ENCODE measurements at places on chromosomes 6 and 20.
A peak's percentile ranks its signal among the peaks of the same experiment; 100 is the strongest.

DNA sequence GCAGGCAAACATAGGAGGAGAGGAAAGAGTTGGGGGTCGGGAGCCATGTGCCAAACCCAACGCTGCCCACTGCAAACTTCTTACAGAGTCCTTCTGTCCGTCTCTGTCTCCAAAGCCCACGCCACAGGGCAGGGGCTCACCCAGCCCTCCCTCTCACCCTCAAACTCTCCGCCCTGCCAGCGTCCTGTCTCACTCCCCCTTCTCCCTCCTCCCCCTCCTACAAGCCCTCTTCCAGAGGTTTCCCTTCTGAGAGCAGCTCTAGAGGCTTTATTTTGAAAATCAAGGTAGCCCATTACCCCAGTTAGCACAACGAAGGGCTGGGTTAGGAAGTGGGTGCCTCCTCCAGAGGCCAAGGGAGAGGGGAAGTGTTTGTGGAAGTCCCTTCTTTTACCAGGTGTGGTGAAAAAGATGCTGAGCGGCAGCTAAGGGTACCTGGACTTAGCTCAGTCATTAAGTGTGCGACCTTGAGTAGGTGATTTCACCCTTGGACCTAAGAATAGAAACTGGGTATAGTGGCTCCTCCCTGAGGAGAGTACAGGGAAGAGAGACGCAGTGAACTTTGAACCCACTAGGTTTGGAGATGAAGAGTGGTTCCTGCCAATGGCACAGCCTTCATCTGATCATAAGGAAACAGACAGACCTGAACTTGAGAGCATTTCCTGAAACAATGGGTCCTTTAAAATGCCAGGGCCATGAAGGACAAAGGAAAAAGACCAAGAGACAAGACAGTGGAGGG lies 123.8 kb downstream of the BANF2 start:
- no peak for DNase-seq

- peak; percentile 87 for DNase-seq
These were observed 9.9 kb downstream of the PCIF1 start for GRCh38 chr20:45944151-45944964.

DNA sequence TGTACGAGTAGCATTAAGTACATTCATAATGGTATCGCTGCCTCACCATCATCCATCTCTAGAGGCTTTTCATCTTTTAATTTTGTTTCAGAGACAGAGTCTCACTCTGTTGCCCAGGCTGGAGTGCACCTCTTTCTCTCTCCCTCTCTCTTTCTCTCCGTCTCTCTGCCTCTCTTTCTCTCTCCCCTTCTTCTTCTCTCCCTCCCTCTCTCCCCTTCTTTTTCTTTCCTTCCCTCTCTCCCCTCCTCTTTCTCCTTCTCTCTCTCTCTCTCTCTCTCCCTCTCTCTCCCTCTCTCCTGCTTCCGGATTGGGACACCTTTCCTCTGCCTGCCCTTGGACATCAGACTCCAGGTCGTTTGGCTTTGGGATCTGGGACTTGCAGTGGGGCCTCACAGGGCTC lies 17.6 kb upstream of the TAF4 start:
- no peak for DNase-seq

- peak; percentile 48 for DNase-seq
These were observed 243.8 kb upstream of the PMEPA1 start for GRCh38 chr20:57953638-57954037.

DNA sequence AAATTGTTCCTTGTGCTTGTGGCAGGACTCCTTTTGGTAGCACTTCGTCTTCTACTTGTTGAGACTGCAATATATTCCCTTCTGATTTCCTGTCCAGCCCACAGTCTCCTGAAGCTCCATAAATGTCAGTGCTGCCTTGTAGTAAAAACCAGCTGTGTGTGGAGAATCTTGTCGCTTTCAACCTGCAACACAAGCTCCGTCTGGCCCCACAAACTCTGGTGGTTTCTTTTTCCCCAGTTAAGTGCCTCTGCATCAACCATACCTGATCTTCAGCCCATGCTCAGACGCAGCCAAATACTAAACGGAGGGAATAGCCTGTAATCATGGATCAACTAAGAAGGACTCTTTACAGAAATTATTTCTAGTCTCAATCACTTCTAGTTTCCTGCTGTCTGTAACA lies 1133.3 kb upstream of the ADGRB3 start:
- no peak for DNase-seq

DNA sequence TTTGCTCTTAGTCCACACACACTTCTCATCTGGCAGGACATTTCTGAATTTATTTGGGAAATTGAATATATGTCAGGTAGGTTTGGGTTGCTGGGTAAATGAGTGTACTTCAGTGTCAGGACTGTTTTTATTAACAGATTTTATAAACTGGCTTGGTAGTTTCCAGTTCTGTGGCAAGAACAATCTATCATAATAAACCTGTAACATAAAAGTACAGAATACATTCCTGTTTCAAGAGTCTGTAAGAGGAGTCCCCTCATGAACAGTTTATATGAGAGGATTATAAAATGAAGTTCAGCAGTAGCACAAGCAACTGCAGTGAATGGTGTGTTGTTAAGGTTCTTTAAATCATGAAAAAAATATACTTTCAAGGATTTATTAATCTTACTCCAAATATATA lies 81.8 kb downstream of the LAMA2 start:
- DNase-seq, result no peak

DNA sequence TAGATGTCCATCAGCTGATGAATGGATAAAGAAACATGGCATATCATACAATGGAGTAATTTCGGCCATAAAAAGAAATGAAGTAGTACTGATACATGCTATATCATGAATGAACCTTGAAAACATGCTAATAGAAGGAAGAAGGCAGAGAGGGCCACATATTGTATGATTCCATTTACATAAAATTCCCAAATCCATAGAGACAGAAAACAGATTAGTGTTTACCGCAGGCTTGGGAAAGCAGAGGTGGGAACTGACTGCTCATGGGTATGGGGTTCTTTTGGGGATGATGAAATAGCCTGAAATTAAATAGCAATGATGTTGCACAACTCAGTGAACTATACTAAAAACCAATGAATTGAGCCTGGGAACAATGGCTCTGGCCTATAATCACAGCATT lies 58.3 kb downstream of the SERAC1 start:
- DNase-seq, result no peak

- DNase-seq, result no peak
These were observed 22.3 kb downstream of the FAM50B start for GRCh38 chr6:3871515-3871914.

DNA sequence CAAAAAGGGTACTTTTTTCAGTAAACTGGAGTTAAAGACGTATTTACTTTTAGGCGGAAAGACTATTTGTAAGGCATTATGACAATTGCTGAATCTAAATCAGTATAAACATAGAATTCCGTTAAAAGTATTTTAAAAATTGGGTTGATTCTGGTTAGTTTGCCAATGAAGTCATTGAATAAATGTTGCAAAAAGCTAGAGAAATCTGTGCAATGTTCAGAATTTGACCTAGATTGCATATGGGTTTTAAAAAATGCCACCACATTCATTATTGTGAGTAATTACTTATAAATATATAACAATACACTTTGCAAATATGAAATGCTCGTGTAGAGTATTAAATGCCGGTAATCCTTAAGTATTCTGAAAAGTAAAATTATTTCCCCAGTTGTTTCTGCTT lies 116.5 kb upstream of the EEF1E1 start:
- DNase-seq, result no peak

GRCh38 chr6:5930143-5930770 lies 76.5 kb downstream of the NRN1 start:
- DNase-seq, result no peak

DNA sequence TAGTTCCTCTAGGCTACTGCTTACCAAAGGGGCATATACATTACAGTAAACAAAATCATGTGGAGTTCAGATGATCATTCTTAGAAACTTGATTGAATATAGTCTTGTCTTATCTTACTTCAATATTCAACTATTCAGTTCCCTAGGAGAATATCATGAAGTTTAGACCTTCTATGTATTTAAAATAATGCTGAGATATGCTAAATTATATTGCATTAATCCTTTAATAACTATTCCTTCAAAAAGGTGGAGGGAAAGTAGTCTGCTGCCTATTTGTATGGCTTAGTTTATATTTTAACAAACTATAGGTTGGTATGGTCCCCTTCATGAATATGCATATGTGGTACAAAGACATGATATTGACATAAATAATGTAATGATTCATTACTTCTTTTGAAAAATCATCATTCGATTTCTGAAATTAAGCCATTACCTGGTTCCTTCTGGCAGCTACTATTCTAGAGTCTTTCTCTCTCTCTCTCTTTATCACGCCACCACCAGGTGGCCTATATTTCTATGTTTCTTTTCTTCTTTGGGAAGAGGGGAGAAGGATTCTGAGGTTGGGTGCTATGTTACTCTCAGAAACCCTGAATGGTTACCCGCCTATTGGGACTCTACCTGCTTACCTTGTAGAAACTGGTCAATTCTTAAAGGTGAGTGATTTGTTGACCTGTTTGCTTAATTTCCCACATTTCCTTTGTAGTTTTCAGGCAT lies 855.8 kb downstream of the HACE1 start:
- no peak for DNase-seq

DNA sequence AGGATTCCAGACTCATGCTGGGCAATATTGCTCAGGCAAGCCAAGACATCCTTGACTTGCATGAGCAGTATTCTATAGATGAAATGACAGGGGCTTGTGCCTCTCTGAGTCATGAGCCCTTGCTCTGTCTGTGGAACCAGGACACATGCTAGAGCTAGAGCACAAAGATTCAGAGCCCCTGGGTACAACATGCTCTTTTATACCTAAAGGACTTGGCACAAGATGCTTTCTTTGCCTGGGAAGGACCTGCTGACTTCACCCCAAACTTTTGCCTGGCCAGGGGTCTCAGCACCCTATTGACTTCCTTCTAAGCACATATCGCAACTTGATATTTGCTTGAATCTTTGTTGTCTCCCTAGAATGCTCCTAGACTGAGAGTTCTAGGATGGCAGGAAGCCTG lies 27.4 kb downstream of the TGM6 start:
- DNase-seq, result no peak

- no peak for DNase-seq
These were observed 152.0 kb downstream of the BMP7 start for GRCh38 chr20:57114290-57115005.

DNA sequence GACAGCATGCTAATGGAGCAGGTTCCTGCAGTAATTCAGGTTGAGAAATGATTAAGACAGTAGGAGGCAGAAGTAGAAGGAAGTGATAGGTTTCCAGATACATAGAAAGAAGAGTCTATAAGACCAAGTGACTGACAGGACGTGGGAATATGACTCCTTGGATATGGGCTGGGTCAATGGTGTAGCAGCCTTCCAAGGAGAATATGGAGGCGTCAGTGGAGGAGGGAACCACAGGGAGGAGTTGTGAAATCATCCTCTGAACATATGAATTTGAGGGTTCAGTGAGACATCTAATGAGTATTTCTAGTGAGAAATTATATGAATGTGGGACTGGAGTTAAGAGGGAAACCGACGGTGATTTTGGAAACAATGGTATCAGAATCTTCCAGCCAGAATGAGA lies 43.3 kb downstream of the NUDT3 start:
- no peak for DNase-seq

DNA sequence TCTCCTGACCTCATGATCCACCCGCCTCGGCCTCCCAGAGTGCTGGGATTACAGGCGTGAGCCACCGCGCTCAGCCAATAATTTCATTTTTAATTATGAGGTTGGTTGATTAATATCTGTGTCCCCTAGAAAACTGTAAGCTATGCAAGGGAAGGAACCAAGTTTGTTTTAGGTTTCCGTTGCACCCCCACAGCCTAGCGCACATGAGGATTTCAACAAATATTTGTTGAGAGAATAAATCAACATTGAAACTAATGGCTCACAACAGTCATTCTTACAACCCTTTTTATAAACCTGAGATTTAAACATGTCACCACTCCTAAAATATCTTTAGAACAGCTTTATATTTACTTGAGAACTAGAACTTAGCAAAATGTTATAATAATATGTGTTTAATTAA lies 114.0 kb upstream of the CARMIL1 start:
- no peak for DNase-seq

DNA sequence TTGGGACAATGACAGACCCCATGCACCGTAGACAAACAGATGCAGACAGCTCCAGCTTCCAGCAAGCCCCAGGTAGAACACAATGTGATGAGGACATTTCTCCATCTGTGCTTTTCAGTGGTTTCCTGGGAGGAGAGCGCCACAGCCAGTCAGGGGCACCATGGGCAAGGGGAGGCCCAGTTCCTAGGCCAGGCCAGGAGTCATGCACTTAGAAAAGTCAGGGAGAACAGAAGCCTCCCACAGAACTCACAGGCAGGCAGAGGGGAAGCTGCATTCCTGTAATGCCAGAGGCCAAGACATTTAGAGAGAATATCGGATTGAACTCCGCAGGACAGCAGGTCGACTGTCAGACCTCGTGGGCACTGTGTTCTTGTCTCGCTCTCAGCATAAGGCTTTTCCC lies 9.2 kb downstream of the SYNDIG1 start:
- DNase-seq, result no peak

GRCh38 chr20:53623134-53623453 lies 29.5 kb upstream of the ZNF217 start:
- DNase-seq, result no peak

- peak; percentile 42 for DNase-seq
These were observed 385.9 kb upstream of the RUNX2 start for GRCh38 chr6:44942201-44942600.

DNA sequence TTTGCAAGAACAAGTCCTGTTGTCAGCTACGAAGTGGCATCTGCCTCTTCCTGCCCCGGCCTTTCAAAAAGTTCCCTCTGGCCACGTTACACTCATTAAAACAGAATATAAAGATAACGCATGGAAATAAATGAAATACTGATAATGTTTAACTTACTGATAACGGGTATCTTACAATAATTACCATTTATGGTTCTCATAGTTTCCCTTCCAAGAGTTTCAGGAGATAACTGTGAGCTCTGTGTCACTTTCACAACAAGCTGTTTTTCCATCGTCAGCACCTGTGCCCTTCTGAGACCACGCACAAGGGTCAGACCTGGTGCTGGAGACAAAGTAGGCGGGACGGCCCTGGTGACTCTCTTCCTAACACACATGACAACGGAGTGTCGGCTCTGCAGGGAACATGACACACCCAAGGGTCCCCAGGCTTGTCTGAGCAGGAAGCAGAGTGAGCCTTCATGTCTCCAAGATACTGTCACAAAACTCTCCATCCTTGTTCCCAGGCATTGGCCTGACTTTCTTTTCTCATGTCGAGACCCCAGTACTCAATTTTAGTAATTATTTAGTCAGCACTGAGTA lies 86.2 kb upstream of the THBS2 start:
- DNase-seq, result no peak

- no peak for DNase-seq
These were observed 140.0 kb downstream of the LINC00237 start for GRCh38 chr20:20966171-20966570.

- no peak for DNase-seq
These were observed 64.8 kb upstream of the SMIM8 start for GRCh38 chr6:87257565-87257964.

- no peak for DNase-seq
These were observed 66.8 kb downstream of the CPNE5 start for GRCh38 chr6:36772397-36772796.

GRCh38 chr6:148242180-148242579 lies 100.5 kb upstream of the SASH1 start:
- no peak for DNase-seq

- no peak for DNase-seq
These were observed 1.1 kb downstream of the DPM1 start for GRCh38 chr20:50957276-50957675.

- peak; percentile 77 for DNase-seq
These were observed 745 bp upstream of the AGPAT1 start for GRCh38 chr6:32176476-32177182.

Measured in RWPE1 (cell line).